ENCODE measurements at places on chromosomes 13 and 19.

- DNase-seq: no peak
Measured at GRCh38 chr13:101544979-101545378, 92.5 kb downstream of the ITGBL1 start.

- DNase-seq: no peak
Measured at GRCh38 chr13:92137520-92137919, 739.1 kb downstream of the GPC5 start.

DNA sequence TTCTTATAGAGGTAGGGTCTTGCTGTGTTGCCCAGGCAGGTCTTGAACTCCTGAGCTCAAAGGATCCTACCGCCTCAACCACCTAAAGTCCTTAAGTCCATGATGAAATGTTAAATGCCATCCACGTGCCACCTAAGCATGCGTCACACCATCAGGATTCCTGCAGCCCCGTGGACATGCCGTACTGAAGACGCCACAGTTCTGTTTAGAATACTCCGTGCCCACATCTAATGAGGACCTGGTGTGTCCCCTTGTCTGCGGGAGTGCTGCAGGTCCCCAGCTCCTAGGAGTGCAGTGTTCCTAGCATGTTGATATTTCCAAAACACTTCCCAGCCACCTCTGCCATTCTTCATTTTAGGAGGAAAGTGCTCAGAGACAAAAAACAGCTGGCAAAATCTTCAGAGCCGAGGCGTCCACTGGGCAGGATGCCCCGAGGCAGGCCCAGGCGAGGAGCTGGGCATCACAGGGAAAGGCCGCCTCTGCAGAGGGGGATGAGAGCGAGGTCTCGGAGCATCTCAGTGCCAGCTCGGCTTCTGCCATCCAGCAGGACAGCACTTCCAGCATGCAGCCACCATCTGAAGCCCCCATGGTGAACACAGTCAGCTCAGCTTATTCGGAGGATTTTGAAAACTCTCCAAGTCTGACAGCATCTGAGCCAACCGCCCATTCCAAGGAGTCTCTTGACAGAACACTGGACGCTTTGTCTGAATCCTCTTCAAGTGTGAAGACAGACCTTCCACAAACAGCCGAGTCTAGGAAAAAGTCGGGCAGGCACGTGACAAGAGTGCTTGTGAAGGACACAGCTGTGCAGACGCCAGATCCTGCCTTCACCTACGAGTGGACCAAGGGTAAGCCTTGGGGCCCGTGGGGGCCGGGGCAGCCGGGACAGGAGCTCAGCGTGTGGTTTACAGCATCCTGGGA lies 13.2 kb downstream of the C19orf44 start:
- no peak for DNase-seq

GRCh38 chr13:95100525-95101433 lies 200.5 kb downstream of the ABCC4 start:
- no peak for DNase-seq

DNA sequence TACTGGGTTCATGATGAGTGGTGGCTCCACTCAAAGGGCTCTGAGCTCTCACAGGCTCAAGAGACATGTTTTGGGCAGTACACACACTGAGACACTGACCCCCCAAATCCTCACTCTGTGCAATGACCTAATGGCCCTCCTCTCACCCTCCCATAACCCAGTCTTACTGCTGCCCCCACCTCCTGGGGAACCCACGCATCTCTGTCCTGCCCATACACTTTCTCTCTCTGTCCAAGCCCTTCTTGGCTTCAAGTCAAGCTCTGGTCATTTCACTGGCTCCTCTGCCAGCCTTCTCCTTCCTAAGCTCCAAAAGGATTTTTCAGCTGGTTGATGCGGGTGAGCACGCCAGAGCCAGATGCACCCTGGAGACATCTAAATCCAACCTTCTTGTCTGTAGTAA lies 187.9 kb upstream of the TSHZ3 start:
- DNase-seq: no peak

GRCh38 chr19:46373491-46374359 lies 26.8 kb downstream of the PPP5C start:
- no peak for DNase-seq

DNA sequence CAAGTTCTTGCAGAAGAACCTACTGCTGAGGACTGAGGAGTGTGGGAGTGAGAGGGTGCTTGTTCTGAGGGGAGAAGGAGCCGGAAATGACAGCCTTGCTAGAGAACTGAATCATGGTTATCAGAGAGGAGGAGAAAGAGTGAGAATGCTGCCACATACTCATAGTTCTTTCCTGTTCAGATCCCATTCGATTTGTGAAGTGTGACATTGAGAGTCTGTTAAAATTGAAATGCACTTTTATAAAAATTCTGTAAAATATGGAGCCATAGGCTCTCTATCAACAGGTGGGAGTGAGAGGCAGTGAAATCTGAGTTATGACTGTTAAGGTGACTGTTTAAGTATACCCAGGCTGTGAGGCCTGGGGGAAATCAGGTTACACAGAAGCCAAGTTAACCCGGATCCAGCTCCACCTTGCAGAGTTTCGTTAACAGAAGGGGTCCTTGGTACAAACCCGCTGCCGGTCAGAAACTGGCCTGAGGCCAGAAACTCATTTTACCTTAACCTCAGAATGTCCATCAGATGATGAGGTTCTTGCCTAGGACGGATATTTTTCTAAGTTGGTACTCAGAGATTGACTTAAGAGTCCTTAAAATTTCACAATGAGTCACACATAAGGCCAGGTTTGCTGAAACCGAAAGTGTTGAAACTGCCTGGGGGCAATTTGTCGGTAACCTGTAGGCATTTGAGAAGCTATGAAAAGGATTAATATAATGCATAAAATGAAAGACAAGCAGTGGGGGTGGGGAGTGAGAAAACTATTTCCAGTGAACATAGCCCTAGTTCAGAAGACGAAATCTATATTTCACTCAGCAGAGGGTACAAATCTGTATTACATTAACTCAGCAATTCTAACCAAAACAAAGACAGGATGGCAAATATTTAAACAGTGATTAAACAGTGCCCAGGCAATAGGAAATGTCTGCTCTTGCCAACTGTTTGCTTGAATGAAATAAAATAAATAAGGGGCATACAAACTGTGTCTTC lies 350.5 kb downstream of the KCNRG start:
- no peak for DNase-seq

GRCh38 chr13:26929971-26930730 lies 169.6 kb upstream of the GPR12 start:
- peak; percentile 36 for DNase-seq

Data from stimulated activated CD8-positive, alpha-beta memory T cell treated with anti-CD3 and anti-CD28 coated beads, Interleukin-4, amount 100 ng/mL, for 1 hour (primary cell).